ENCODE measurements at places on chromosomes 13 and 19.

- no peak for DNase-seq
Observed at GRCh38 chr13:34357435-34358232, 539.7 kb downstream of the RFC3 start.

DNA sequence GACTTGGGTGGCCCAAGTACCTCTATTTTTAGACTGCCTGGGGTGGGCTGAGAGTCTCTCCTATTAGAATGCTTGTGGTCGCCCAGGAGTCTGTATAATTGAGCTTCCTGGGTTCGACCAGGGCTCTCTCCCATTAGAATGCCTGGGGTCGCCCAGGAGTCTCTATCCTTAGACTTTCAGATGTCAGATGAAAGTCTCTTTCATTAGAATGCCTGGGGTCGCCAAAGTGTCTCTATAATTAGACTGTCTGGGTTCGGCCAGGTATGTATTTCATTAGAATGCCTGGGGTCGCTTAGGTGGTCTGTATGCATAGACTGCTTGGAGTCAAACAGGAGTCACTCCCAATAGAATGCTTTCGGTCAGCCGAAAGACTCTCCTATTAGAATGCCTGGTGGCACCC is 1471.7 kb downstream of the UQCRFS1 start:
- DNase-seq: no peak

DNA sequence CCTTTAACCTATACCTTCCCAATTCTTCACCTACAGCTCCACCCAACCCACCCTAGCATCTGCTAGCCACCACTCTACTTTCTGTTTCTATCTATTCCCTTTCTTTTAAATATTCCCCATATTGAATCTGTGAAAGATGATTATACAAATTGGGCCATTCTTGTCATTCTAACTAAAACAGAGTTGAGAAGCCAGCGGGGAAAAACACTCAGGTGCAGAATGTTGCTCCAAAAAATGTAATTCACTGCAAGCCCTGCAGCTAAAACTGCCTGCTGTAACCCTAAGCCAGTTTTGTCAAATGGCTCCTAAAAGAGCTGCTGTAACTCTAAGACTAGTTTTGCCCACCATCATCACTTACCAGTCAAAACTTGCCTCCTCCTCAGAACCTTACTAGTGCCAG is 1468.6 kb upstream of the MIR17HG start:
- no peak for DNase-seq

GRCh38 chr19:16915135-16915534 is 26.3 kb downstream of the F2RL3 start:
- DNase-seq: no peak

DNA sequence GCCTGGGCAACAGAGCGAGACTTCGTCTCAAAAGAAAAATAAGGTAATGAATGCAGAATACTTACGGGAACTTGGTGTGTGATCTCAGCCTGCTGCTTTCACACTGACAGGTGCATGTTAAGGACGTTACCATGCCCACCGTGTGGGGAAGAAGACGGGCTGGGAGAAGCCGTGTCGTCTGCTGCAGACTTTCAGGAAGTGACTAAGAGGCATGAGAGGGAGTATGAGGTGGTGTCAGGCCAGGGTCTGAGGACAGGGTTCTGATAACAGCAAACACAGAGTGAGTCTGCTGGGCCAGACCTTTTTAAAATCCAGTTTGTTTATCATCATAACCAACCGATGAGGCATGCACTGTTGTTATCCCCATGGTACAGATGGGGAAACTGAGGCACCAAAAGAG is 13.6 kb upstream of the GALP start:
- DNase-seq: no peak

DNA sequence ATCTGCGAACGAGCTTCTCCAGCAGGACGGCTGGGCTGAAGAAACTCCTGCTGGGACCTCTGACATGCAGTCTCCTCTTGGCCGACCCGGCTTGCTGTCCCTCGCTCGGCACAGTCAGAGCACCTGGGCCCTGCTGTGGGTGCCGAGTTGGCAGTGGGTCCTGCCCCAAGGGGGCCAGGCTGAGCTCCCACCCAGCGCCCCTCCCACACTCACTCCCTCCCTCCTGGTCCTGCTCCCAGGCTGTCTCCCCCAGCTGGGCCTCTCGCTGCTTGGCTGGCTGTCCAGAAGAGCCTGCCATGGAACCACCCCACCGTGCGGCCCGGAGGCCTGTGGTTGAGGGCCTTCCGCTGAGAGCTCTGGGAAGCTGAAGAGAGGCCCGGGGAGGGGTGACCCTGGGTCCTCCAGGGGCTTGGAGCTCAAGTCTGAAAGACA is 6.0 kb downstream of the AKT2 start:
- DNase-seq: no peak

- no peak for DNase-seq
Observed at GRCh38 chr13:104809483-104809882, 1726.0 kb downstream of the EFNB2 start.

- no peak for DNase-seq
Observed at GRCh38 chr13:49908637-49909036, 27.5 kb downstream of the SPRYD7 start.

GRCh38 chr13:33642374-33643065 is 175.4 kb upstream of the RFC3 start:
- DNase-seq: no peak

DNA sequence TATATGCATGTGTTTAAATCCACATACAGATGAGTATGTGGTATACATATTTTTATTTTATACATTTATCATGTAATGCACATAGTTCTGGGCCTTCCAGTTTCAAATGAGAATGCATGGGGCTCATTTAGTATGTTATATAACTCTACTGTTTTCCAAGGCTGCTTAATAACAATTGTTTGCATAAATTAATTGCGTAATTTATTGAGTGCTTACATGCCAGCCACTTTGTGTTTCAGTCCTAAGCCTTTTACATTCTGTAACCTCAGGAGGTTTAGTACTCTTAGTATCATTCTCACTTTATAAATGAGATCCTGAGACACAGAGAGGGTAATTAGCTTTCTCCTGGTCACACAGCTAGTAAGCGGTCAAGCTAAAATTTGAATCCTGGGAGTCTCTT is 16.7 kb upstream of the CACNG8 start:
- DNase-seq: no peak

- DNase-seq: peak; percentile 18
Observed at GRCh38 chr13:24148414-24149235, 11.9 kb upstream of the SPATA13 start.

All from left renal pelvis (tissue), 4 donors.